ENCODE measurements at places on chromosomes 7 and 10.

GRCh38 chr7:92875719-92876118 lies 39.3 kb upstream of the CDK6 start:
- no peak for DNase-seq

DNA sequence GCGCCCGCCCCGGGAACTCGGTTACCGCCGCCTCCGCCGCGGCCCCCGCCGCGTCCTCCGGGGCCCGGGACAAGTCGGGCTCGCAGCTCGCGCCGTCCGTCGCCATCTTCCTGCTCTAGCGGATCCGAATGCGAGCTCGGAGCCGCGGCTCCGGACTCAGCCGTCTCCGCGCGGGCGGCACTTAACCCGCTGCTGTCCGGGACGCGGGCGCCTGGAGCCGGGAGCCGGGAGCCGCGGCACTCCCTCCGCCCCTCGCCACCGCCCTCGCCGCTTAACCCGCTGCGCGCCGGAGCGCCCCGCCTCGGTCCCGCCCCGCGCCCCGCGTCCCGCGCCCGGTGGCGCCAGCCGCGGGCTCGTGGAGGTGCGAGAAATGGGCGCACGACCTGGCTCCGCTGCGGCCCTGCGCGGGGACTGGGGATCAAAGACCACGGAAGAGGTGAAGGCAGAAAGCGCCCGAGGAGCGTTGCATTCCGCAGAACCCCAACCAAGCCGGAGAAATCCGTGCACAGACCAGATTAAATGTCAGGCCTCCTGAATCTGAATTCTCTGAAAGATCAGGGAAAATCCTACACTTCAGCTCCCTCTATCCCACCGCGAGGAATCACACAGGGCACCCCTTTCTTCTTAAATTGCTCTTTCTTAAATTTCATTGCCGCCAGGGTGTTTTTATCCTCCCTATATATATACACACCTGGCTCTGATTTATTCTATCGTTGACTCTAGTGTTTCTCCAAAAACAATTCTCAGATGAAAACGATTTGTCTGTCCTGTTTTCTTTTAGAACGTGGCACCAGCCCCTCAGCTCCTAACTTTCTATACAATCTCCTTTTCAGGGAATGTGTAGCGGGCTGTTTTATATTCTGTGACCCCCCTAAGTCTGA lies at the start of gene CTTNBP2:
TSS of gene CTTNBP2 (minus strand) at position 132 of the 881 bp plus-strand sequence. CDS start at position 106, 26 bp downstream.
- no peak for DNase-seq

- no peak for DNase-seq
Measured at GRCh38 chr7:143485094-143485493, 7.4 kb downstream of the TAS2R41 start.

GRCh38 chr7:159064816-159065510 lies 79.7 kb downstream of the VIPR2 start:
- DNase-seq: no peak

- peak; percentile 15 for DNase-seq
Measured at GRCh38 chr10:21953585-21954057, 49.9 kb downstream of the DNAJC1 start.

GRCh38 chr10:13352519-13352918 lies 4.4 kb upstream of the SEPHS1 start:
- no peak for DNase-seq

DNA sequence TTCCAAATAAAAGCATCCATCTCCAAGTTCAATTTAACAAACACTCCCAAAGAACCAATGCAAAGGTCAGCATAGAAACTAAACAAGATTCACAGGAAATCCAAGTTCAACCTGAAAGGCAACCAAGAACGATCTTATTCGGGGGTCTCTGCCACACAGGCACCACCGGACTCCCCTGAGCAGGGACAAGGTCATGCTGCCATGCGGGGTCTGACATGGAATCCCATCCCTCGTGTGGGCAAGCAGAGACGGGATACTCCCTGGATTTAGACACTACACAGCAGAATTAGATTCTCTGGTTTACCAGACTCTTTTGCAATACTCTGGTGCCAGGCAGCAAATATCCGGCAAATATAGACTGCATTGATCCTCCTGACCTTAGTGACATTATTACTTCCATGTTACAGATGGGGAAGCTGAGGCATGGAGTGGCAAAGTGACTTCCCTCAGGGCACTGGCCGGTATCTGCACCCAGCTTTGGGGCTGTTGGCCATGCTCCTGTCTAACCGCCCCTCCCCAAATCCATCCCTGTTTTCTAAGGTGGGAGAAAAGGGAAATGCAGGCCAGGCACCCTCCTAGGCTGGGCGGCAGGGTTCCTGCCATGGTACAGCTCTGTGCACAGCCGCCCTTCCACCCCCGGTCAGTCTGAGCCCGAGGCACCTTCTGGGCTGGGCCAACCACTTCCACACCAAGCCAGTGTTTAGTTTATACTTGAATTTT lies 111.8 kb downstream of the VIPR2 start:
- DNase-seq: no peak

DNA sequence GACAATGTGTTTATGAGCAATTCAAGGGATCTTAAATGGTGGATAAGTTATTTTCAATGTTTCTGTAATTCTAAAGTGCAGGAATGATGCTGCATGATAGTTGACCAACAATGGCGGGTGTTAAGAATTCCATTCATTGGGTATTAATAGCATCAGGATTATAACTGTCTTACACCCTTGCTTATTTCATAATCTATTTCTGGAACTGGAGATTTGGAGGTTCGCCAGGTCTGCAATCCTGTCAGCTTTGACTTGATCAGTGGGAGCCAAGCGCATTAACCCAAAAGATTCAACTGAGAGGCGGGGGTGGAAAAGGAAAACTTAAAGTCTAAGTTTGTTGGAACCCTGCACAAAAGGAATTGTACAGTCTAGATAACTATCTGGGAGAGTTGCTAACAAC lies 114.9 kb upstream of the ZEB1 start:
- DNase-seq: no peak

DNA sequence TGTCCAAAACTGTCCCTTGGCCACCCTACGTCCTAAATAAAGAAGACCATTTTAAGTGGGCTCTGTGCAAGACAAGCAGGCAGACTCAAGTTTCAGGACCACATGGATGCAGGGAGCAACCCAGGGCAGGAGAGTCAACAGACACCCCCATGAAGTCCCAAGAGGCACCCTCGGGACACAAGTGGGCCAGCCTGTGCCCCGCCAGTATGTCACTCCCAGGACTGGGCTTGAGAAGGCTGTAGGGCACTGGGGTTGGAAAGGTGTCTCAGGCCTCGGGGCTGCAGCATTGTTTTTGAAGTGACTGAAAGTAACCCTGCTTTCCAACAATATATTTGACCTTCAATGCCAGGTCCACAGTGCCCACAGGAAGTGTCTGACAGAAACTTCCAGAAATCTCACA lies 157.4 kb downstream of the TNS3 start:
- DNase-seq: no peak

DNA sequence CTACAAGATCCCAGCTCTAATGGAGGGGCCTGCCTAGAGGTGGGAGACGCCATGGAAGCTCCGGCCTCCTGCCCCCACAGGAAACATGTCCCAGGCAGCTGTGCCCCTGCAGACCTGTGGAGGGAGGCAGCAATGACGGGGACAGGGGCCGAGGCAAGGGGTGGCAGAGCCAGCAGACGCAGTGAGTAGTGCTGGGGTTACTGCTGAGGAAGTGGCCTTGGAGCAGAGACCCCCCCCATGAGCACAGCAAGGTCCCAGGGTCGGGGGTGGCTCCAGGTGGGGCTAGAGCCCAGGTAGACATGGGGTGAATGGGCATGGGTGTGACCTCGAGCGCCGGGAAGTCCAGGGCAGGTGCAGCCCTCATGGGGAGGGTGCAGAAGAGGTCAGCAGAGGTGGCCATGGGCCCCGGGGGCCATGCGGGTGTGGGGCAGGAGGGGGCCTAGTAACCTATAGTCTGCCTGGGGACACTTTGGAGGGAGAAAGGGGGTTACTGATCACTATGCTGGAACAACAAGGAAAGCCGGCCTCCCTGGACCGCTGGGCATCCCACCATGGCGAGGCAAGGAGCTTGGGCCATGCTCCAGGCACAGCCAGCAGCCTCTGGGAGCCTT lies 45.5 kb downstream of the JAKMIP3 start:
- DNase-seq: no peak

DNA sequence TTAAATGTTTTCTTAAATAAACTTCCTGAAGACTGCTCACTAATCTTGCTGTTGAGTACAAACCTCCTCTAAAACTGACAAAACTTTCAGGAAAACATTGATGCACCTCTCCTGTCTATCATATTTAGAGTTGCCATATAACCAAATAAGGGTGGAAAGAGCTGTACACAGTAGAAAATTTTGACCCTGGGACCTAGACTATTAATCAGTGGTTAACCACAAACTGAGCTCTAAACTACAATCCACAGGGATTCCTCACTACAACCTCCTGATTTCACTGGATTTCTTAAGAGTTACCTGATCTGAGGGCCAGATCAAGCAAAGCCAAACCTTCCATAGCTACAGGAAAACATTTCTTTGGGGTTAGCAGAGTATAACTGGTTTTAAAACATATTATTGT lies 39.9 kb upstream of the WNT16 start:
- no peak for DNase-seq
